ENCODE measurements at places on chromosomes 16 and 17.
A peak's percentile ranks its signal among the peaks of the same experiment; 100 is the strongest.

GRCh38 chr17:2904135-2904534, 107.9 kb downstream of the RAP1GAP2 start:
- DNase-seq = peak; percentile 4

DNA sequence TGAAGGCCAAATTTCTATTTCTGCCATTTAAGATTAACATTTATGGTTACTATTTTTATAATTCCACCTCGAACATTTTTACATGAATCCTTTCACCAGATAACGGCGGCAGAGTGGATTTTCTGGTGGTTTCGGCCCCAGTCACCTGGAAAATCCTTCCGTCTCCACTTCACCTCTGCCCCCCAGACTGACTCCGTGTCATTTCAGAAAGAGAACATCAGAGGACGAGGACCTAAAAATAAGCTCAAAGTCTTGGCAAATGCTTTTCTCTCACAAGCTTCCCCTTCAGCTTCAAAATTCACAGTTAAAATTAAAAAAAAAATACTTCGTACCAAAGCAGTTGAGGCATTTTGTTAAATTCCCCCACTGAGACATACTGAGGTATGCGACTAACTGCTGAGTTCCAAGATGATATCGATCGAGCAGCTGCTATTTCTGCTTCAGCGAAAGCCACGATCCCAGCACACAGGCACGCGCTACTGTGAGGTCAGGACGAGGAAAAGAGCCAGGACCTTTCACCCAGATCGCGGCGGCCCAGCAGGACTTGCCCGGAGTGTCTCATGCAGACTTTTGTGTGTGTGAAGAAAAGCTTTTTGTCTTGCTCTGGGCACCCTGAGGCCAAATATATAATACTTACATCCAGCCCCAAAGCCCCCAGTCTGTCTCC, 36.8 kb downstream of the ASPA start:
- DNase-seq = peak; percentile 61

DNA sequence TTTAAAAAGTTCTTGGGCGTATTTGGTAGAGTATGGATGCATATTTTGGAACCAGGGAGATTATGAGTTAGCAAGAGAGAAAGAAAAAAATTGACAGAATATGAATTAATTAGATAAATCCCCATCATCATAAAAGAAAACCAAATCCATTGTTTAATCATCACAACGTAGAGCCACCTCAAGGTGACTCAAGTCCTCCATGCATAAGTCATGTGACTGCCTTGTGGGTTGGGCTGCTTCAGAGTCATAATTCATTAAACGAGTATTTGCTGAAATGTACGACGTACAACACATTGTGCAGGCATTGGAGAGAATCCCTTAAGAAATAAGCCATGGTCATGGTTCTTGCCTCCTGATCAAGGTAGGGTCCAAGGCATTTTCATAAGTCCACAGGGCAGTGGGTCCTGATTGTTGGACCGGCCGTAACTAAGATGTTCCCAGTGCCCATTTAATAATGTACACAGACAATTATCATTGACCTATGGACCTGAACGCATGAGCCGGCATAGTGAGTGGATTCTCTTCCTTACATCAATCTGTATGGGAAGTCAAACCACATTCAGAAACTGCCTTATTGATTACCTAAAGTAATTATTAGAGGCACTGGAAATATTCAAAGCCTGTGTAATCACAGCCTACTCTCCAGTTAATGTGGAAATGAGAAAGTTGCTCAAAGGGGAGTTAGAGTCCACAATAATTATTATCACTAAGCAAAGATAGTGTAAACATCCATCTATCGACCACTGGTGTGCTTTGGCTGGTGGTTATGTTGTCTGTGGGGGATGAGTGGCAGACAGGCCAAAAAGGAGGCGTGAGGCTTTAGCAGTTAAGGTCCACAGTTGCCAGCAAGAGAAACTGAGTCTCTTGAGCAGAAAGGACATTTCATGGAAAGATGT, 165.4 kb downstream of the PITPNC1 start:
- no peak for DNase-seq

DNA sequence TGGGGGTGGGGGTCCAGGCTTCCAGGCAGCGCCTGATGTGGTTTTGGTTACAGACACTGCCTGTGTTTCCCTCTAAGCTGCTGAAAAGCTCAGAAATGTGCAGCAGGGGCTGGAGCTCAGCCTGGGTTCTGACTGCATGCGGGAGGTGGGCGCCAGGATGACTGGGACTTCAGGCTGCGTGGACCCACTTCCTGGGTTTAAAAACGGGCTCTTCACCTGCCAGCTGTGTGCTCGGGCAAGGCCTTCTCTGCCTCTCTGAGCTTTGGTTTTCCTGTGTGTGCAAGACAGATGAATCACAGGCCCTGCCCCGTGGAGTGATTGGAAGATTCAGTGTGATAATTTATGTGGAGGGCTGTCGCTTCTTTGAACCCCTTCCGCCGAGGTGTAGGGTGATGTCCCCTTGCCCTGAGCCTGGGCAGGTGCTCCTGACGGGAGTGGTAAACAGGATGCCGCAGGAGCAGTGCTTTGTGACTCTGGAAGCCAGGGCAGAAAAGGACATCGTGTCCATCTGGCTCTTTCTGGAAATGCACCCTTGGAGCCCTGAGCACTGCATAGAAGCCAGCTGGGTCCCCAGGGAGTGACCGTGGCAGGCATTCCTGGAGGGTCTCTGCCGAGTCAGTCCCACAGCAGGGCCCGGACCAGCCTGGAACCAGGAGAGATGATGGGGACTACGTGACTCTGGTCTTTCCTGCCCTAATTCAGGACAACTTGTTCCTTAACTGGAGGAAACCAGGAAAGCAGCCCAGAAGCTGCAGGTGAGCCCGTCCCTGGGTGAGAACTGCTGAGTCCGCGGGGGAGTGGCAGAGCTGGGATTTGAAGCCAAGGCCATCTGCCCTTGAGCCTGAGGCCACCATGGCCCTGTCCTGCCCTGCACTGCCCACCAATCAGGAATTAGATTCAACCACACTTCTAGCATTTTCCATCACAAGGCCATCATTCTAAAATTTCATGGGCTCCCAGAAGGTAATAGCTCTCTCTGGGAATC, 28.5 kb upstream of the SLC7A5 start:
- no peak for DNase-seq

DNA sequence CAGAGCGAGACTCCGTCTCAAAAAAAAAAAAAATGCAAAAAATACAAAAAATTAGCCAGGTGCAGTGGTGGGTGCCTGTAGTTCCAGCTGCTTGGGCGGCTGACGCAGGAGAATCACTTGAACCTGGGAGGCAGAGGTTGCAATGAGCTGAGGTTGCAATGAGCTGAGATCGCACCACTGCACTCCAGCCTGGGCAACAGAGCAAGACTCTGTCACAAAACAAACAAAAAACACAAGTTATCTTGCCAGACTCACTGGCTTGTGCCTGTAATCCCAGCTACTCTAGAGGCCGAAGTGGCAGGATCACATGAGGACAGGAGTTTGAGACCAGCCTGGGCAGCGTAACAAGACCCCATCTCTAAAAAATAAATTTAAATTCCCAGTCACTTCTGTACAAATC, 3.4 kb upstream of the ST3GAL2 start:
- DNase-seq = no peak

DNA sequence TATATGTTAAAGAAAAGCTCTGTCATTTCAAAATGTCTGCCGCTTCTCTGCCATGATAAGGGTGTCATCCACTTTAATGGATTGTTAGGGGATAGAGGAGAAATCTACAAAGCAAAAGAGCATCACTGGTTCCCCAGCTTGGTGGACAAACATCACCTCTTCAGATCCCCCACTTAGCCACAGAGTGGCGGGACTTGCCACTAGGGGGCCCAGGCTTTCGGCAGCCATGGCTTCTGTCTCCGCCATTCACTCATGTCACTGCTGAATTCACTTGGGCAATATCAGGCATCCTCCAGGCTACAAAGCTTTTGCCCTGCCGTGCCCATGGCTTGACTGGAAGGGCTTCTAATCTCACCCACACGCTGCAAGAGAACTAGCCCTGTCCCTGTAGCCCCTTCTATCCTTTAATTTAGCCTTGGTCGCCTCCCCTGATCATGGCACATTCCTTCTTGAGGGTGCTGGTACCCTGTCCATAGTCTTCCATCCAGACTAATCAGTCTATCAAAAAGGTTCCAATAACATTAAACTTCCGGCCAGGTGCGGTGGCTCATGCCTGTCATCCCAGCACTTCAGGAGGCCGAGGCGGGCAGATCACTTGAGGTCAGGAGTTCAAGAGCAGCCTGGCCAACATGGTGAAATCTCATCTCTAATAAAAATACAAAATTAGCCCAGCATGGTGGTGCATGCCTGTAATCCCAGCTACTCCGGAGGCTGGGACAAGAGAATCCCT, 34.7 kb downstream of the SBK1 start:
- DNase-seq = no peak

GRCh38 chr16:62156971-62157370, 120.7 kb upstream of the CDH8 start:
- no peak for DNase-seq

DNA sequence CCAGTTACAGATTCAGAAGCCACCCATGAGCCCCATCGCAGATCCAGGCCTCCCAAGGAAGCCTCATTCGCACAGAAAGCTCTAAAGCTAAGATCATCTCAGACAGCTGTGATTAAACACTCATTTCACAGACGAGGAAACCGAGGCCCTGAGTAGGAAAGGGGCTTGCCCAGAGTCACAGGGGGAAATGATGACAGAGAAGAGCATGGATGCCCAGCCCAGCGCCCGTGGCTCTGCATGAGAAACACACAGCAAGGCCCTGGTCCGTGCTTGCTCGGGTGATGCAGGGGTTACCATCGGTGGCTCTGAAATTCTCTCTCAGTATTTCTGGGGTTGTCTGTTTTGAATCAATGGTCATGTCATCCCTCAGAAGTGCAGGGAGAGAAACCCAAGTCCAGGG, 109.6 kb downstream of the C16orf78 start:
- DNase-seq = no peak

GRCh38 chr16:20074099-20074991, 655 bp upstream of the GPR139 start:
- no peak for DNase-seq

DNA sequence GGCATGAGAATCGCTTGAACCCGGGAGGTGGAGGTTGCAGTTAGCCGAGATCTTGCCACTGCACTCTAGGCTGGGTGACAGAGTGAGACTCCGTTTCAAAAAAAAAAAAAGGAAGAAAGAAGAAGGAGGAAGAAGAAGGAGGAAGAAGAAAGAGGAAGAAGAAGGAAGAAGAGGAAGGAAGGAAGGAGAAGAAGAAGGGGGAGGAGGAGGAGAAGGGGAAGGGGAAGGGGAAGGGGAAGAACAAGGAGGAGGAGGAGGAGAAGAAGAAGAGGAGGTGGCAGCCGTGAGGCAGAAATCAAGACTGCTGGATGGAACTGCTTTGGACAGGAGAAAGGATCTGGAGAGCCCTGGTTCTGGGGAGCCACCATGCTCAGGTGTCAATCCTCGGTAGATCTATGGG, 29.7 kb upstream of the PEMT start:
- DNase-seq = no peak

- DNase-seq = no peak
These were observed 31.3 kb downstream of the CD300LB start for GRCh38 chr17:74499992-74500391.

DNA sequence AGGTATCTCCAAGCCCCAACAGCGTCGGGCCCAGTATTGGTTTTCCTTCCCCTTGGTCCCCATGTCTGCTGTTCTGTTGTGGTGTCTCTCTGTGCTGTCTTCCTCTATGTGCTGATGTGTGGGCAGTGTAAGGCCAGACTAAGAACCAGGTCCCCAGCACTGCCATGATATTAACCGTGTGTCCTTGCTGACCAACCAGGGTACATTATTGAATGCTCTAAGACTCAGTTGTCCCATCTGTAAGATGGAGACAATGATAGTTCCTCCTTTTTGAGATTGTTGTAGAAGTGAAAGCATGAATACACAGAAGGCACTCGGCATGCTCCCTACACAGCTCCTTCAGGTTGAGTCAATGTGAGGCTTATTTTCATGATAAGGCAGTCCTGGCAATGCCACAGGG, 20.6 kb downstream of the AOC3 start:
- no peak for DNase-seq

- DNase-seq = no peak
These were observed 22.8 kb downstream of the GPRC5B start for GRCh38 chr16:19861811-19862327.

DNA sequence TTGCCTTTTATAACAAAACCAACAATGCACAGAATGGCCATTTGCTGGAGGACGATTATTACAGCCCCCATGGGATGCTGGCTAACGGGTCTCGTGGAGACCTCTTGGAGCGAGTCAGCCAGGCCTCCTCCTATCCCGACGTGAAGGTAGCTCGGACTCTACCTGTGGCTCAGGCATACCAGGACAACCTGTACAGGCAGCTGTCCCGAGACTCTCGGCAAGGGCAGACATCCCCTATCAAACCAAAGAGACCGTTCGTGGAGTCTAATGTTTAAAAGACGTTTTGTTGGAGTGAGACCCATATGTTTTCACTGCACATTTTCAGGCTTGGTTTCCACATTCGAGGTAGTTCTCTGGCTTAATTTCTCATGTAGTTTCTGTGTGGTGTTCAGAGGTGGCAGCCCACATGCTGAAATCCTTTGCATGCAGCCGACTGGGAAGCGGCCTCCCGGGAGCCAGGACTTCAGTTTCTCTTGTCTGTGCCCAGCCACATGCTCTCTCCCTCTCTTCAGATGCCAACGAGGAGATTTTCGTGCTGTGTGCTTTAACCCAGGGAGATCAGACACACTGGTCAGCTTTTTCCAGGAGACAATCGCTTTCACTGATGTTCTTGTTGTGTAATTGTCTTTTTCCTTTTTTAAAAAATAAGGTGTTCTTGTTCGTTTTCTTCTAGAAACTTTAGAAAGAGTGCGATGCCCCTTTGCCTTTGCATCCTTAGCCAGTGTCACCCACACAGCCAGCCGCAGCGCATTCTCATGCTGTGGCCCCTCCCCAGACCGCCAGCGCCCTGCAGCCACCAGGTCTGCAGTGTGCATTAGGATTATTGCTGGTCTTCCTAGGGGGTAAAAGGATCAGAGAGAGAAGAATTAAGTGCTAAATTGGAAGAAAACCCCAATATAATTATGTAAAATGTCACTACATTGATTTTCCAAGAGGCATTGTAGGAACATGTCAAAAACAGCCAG, 24.1 kb downstream of the CYB561 start:
- no peak for DNase-seq

- no peak for DNase-seq
These were observed 9.2 kb downstream of the PIGQ start for GRCh38 chr16:578870-579405.

GRCh38 chr17:55265311-55266021, 706 bp downstream of the HLF start:
- no peak for DNase-seq

GRCh38 chr17:75116737-75117136, 7.0 kb downstream of the ARMC7 start:
- DNase-seq = no peak

GRCh38 chr16:15704545-15704987, 54.5 kb downstream of the NDE1 start:
- no peak for DNase-seq

- DNase-seq = no peak
These were observed 2.7 kb upstream of the HOXB9 start for GRCh38 chr17:48628649-48629410.

Measured in GM04503 (cell line).